Common myeloid progenitor, CD34-positive (primary cell): ENCODE measurements at places on chromosomes 2 and 18.

- no peaks in the 10 kb centered on the region for H3K27me3 ChIP-seq
- H3K36me3 ChIP-seq: no peaks in the 10 kb centered on the region
Observed at GRCh38 chr2:241188361-241189092, at the start of gene ANO7. Gene ANO7, plus strand, starts transcription at chr2:241188677. Its CDS starts 1,387 bp downstream, at chr2:241190064.

- peaks cover 15% of the 10 kb centered on the region for H3K4me1 ChIP-seq
- no peak for DNase-seq
- no peak overlapping the region for H3K27ac ChIP-seq
- H3K27me3 ChIP-seq: no peaks in the 10 kb centered on the region
- H3K36me3 ChIP-seq: no peaks in the 10 kb centered on the region
Observed at GRCh38 chr18:9066358-9066757, 36.1 kb upstream of the NDUFV2 start.

DNA sequence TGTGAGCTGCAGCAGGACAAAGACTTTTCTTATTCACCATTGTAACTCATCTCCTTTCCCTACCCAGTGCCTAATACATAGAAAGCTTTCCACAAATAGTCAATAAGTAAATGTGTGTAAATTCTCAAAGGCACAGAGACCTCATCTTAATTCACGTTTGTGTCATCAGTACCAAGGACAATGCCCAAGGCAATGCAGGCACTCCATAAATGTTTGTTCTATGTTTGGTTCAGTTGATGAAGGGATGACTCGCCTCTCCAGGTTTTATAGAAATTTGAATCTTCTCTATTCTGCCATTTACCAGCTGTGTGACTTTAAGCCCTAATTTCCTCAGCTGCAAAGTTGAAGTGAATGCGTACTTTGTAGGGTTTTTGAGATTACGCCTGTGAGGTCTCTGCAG is 2.1 kb upstream of the MOGAT1 start:
- no peak for DNase-seq
- peaks cover 4% of the 10 kb centered on the region for H3K27me3 ChIP-seq
- H3K27ac ChIP-seq: no peak overlapping the region
- no peaks in the 10 kb centered on the region for H3K36me3 ChIP-seq

DNA sequence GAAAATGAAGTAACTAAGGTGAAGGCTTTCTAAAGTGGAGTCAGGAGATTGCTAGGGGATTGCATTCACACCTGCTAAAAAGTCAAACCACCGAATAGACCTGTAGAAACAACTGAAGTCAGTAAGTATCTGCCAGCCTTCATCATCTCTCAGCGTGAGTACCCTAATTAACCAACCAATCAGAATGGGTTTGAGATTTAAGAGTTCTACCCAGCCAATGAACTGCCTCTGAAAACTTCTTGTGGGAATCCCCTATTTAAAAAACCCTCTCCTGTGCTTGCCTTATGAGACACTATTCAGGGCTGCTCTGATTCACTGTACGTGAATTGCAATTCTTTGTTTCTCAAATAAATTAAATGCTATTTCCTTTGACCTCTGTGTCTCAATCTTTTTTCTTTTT is 3.4 kb upstream of the FAM161A start:
- no peaks in the 10 kb centered on the region for H3K36me3 ChIP-seq
- H3K4me3 ChIP-seq: no peak overlapping the region
- no peaks in the 10 kb centered on the region for H3K27me3 ChIP-seq
- peaks cover 19% of the 10 kb centered on the region for H3K4me1 ChIP-seq
